Right ventricle myocardium superior (tissue), 1 donor: ENCODE measurements at places on chromosomes 16 and 17.
A peak's percentile ranks its signal among the peaks of the same experiment; 100 is the strongest.

DNA sequence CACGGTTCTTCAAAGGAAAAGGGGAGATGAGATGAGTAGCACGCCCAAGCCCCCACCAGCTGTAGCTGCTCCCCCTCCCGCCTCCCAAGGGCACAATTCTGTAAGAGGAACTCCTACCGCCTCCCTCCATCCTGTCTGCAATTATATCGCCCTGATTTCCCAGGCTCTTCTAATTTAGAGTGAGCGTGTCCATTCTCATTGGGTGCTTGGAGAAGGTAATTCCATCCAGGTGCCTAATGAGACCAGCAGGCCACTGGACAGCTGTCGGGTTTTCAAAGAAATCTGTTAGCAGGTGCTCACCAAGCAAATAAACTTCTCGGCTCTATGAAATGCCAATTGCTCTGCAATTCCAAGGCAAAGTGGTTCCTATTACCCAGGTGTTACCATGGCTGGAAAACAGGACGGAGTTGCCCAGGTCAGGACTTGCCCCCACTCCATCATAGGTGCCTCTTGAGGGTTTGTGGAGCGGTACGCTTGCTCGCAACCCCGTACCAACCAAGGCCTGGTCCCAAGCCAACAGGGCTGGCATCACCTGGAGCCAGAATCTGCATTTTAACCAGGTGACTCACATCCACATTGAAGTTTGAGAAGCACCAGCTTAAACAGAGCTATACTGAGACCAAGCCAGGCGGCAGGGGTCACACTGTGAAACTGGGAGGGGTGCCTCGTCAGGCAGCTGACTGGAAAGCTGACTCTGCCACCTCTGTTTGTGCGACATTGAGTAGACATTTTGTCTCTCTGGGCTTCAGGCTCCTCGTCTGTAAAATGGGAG is 16.5 kb upstream of the MEAK7 start:
- no peak for DNase-seq

GRCh38 chr16:76650582-76650981 is 373.4 kb downstream of the CNTNAP4 start:
- no peak for DNase-seq

- no peak for DNase-seq
Observed at GRCh38 chr17:80845863-80846671, 145.6 kb upstream of the CHMP6 start.

DNA sequence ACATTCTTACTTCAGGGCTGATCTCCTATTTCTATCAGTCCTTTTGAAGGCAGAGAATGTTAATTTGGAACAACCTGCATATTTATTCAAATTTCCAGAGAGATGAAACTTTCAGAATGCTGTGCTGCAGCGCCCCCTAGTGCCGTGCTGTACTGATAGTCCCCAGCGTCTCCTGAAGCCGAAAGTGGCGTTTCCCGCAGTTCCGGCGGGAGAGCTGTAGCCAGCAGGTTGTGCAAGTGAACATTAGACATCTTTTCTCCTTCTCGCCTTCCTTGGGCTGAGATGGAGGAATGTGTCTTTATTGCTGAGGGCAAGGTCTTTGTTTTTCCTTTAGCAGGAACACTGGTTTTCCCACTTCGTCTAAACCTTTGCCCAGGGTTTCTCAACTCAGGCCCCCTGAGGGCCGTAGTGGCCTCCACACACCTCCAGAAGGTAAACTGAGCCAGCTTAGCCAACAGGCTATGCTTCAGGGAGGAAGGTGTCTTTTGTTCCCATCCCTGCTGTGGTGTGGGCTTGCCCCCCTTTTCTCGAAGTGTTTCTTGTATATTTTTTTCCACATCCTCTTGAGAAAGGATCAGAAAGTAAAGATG is 26.4 kb downstream of the USP10 start:
- peak; percentile 95 for DNase-seq
